ENCODE measurements at places on chromosomes 6 and 20.

GRCh38 chr6:68197356-68197755 lies 437.7 kb upstream of the ADGRB3 start:
- DNase-seq: no peak

GRCh38 chr20:51826372-51826771 lies 24.1 kb upstream of the SALL4 start:
- no peak for DNase-seq

GRCh38 chr20:57483287-57484050 lies 41.5 kb downstream of the CTCFL start:
- DNase-seq: peak; percentile 21

- DNase-seq: peak; percentile 54
Measured at GRCh38 chr20:38674092-38674764, 50.1 kb upstream of the SLC32A1 start.

GRCh38 chr6:30564114-30564513 lies 7.0 kb downstream of the PRR3 start:
- no peak for DNase-seq

DNA sequence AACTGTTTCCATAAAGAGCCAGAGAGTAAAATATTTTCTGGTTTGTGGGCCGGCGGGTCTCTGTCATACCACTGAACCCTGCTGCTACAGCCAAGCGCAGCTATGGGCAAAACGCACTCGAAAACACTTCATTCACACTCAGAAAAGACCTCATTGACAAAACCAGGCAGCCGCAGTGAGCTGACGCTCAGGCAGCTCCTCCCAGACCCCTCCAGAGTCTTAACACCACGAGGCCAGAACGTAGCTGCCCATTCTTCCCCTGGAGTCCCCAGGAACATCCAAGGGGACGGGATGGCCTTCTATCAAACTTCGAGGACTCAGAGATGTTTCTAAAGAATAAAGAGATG lies 35.6 kb upstream of the ZBP1 start:
- DNase-seq: no peak
